ENCODE measurements at places on chromosomes 6 and 20.
A peak's percentile ranks its signal among the peaks of the same experiment; 100 is the strongest.

GRCh38 chr6:12233693-12234571 is 56.2 kb upstream of the EDN1 start:
- peak; percentile 84 for DNase-seq

DNA sequence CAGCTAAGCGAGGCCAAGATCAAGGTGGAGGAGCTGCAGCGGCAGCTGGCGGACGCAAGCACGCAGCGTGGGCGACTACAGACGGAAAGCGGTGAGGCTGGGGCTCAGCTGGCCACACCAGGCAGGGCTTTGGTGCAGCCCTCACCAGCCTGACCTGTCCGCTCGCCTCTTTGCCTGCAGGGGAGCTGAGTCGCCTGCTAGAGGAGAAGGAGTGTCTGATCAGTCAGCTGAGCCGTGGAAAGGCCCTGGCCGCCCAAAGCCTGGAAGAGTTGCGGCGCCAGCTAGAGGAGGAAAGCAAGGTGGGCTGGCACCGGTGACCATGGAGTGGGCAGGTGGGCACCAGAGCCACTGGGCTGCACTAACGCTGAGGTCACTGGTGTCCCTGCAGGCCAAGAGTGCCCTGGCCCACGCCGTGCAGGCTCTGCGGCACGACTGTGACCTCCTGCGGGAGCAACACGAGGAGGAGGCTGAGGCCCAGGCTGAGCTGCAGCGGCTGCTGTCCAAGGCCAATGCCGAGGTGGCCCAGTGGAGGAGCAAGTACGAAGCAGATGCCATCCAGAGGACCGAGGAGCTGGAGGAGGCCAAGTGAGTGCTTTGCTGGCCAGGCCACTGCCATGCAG is 42.8 kb downstream of the MYH7B start:
- DNase-seq, result no peak

DNA sequence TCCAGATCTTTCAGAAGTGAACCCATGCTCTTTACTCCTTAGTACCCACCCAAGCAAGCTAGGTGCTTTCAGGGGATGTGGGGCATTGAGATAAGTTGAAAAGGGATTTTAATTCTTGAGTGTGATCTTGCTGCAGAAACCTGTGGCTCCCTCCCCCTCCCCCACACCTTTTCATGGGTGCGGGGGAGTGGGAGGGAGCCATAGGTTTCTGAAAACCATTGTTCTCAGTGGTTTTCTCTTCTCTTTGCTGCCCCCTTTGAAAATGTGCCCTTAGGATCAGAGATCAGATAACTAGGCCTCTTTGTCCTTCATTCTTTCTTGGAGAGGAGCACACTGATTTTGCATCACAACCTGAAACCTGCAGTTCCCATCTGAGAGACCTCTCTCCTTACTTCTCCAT is 2.4 kb downstream of the PCSK2 start:
- DNase-seq, result no peak

GRCh38 chr6:112851146-112851545 is 504.0 kb downstream of the RFPL4B start:
- DNase-seq, result no peak

DNA sequence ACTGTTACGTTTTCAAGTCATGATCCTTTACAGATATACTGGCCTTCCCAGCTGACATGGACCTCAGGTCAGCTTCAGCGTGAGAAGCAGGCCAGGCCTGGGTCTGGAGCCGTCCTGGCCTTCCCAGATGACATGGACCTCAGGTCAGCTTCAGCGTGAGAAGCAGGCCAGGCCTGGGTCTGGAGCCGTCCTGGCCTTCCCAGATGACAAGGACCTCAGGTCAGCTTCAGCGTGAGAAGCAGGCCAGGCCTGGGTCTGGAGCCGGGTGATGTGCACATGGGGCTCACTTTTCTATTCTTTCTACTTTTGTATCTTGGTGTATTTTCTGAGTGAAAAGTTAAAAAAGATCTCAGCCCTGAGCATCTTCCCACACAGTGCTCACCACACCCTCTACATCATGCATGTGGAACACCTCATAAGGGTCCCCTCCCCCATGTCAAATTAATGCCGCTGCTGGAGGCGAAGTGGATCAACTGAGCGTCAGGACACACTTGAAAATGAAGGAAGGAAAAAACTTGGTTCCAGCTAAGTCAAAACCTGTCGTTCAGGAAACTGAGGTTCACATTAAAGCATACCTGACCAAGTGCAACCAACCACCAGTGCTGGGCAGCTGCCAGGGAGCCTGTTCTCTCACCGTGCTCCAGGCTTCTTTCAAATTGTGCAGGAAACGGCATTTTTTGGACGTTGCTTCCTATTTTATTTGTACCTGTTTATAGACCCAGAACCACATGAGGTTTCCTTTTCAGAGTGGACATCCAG is 32.2 kb downstream of the KIF25 start:
- DNase-seq, result no peak

GRCh38 chr20:38123021-38123587 is 42.0 kb downstream of the TGM2 start:
- peak; percentile 53 for DNase-seq

DNA sequence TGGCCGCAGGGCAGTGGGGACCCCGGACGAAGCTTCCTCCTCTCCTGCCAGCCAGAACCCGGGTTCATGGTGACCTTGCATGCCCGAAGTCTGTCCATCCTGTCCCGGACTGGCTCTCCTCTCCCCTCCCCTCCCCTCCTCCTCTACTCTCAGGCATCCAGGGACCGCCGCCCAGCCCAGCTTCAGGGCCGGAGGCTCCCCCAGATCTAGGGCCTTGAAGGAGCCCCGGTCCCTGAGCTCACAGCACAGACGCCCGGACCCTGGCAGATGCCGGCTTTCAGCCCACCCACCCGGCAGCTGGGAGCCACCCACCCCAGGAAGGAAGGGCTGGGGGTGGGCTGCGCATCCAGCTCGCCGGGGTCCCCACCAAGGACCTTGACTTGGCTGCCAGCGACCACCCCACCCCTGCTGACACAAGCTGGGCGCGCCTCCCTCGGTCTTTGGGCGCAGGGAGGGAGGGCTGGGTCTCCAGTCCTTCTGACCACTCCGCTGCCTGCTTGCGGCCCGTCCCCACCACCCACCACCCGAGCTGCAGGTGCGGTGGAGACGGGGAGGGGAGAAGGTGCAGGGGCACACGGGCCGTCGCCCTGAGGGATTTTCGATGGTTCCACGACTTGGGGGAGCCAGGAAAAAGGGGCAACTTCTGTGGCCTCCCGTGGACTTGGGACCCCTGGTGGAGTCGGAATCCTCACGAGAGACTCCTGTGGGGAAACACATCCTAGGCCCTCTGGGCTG is 5.8 kb upstream of the ABHD16B start:
- DNase-seq, result no peak

DNA sequence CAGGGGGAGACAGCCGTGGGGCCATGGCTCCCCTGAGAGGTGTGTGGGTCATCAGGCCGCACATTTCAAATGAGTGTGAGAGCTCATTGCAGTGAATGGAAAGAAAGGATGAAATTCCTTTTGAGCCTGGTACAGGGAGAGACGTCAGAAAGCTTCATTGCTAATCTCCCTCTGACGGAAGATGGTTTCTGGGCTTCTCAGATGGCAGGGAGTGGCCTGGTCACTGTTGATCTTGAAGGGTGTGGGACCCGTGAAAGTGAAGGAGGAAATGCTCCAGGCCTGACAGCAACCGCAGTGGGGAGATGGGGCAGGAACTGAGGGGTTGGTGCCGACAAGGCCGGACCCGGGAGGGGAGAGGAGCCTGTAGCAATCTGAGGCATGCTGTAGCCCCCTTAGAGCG is 127.4 kb downstream of the MYLK4 start:
- DNase-seq, result no peak

GRCh38 chr6:163883984-163884383 is 469.5 kb downstream of the QKI start:
- DNase-seq, result no peak

DNA sequence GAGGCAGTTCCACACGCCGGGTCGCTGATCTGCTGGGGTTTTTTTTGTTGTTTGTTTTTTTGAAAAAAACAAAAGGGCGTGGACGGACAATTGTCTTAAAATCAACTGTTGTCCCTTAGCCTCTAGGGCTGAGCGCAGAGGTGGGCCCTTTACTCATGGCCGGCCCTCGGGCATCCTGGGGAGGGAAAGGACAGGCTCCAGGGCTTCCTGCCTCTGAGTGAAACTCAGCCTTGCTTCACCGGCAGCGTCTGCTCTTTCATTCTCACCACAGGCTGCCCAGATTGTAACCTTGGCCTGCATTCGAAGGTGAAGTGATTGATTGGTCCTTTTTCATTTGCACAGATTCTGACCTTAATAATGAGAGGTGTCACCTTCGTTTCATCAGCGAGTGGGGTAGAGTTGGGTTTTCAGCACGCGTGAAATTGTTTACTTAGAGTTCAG is 797 bp downstream of the SMIM13 start:
- DNase-seq, result peak; percentile 19

DNA sequence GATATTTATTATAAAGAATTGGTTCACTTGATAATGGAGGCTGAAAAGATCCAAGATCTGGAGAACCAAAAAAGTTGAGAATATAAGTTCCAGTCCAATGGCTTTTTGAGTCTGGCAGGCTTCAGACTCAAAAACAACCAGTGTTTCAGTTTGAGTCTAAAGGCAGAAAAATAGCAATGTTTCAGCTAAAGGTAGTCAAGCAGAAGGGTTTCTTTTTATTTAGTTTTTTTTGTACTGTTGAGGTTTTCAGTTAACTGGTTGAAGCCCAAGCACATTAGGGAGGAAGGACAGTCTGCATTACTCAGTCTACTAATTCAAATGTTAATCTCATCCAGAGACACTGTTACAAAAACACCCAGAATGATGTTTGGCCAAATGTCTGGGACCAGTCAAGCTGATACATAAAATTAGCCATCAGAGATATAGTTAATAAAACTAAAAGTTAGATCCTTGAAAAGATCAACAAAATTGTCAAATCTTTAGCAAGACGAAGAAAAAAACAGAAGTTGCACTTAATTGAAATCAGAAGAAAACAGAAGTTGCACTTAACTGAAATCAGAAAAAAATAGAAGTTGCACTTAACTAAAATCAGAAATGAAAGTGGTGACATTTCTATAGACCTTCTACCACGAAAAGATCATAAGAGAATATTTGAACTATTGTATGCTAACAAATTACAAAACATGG is 980.3 kb upstream of the FLRT3 start:
- DNase-seq, result no peak

DNA sequence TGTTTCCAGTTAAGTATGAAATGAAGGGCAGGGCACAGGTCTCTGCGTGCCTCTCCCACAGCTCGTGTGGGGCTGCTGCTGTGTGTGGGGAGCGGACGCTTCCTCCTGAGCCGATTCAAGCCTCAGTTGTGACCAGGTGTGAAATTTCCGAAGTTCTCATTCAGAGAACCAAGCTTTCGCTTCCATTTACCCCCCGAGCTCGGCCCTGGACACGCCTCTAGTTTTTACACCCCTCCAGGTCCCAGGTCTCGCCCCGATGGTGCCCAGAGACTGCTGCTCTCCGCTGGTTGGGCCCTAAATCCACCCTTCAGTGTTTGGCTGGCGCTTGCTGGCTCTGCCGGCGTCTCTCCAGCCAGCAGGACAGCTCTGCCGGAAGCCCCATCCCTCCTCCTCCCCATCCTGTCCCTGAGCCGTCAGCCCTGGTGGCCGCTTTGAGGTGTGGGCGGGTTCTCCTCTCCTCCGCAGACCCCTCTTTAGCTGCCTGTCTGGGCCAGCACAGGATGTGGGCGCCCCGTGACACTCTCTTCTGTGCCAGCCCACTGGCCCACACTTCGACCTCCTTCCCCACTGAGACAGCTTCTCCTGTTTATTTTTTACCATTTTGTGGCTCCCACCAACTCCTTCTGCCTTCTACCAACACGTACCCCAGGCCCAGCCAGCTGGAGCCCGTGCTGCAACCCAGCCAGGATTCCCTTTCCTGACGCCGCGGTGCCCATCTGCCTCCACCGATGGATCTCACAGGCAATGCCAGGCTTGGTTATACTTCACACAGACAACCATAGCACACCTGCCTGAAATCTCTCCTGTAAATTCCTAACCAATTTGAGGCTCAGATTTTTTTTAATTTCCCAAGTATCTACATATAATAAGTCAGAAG is 142.8 kb downstream of the DLL1 start:
- DNase-seq, result no peak

DNA sequence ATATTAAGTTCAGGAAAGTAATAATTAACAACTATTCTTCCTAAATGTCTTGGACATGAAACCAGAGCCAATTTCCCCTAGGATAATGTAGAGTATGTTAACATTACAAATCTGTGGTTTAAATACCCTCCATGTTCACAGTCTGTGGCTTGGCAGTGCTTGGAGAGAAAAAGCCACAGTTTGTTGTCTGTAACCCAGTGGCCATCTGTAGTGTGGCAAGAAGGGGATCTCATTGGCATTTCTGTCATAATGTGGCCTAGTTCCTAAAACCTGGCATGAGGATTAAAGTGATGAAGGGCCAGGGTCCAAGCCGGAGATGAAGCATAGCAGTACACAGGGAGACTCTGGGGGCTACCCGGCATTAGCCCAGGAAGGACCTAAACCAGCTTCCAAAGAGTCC is 31.2 kb downstream of the SYNE1 start:
- DNase-seq, result no peak

DNA sequence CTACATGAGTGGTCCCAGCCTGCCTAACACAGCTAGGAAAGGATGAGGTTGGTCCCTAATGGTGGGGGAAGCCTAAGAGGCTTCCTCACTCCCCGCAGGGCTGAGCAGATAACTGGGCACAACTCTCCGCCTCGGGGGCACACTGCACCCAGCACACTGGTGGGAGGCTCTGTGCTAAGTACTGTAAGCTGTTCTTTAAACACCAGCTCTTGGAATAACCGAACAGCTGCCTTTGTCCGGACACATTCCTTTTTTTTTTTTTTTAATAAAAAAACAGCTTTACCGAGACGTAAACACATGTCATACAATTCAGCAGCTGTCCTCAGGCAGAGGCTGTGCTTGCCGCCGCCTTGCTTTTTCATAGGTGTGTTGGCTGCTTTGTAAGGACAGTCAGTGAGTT is 6.9 kb downstream of the PSMG4 start:
- no peak for DNase-seq

DNA sequence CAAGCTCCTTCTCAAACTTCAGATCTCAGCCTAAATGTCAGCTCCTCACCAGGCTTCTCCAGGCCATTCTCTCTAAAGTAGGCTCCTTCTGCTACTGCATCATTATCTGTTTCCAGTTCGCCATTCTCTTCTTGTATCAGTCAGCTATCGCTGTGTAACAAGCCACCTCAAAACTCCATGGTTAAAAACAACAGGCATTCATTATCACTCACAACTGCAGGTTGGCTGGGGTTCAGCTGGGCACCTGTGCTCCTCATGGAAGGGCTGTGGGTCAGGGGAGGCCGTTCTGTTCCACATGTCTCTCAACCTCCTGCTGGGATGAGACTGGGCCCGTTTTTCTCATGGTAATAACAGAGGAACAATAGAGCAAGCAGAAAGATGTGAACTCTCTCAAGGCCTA is 28.7 kb downstream of the PRND start:
- DNase-seq, result no peak

GRCh38 chr6:41256383-41256782 is 28.2 kb downstream of the TREML4 start:
- no peak for DNase-seq

GRCh38 chr6:144467172-144467762 is 182.1 kb downstream of the UTRN start:
- no peak for DNase-seq

- no peak for DNase-seq
These were observed 801 bp upstream of the KIFC1 start for GRCh38 chr6:33390767-33391277.

Measured in HFFc6 (cell line).